Forelimb muscle (tissue), 1 donor: ENCODE measurements at places on chromosomes 12 and 14.

GRCh38 chr14:62369919-62370560 lies 607.8 kb downstream of the SNAPC1 start:
- no peak for DNase-seq

DNA sequence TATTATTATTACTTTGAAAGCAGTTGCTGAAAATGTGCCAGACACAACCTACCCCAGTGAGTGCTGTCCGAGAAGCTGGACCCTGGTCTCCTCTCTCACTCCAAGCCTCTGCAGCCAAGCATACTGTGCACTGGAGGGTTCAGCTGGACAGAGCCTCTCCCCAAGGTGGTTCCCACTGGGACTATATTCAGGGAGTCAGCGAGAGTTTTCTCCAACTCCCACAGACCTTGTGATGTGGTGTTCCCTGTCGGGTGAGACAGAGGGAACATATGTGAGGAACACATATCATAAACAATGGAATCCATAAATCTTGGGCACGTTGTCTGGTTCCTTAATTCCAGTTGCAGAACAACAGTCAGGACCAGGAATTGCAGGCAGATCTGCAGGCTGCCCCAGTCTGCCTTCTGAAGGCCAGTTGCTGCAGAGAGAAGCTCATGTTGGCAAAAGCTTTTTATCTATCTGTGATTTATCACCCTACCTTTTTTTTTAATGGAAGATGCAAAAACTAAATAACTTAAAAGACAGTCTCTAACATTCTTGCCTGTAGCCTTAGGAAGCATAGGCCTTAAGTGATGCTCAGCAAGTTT lies 619.8 kb upstream of the TBX3 start:
- no peak for DNase-seq

DNA sequence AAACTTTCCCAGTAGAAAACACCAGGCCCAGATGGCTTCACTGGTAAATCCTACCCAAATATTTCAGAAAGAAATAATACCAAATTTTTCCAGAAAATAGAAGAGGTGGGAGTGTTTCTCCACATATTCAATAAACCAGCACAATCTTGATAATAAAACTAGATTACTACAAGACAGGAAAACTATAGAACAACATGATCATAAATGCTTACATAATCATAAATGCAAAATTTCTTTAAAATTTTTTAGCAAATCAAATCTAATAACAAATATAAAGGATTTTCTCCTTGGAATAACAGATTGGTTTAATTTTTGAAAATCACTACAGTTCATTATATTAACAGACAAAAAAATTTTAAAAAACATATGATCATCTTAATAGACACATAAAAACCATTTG lies 294.5 kb downstream of the BCL11B start:
- DNase-seq, result no peak

DNA sequence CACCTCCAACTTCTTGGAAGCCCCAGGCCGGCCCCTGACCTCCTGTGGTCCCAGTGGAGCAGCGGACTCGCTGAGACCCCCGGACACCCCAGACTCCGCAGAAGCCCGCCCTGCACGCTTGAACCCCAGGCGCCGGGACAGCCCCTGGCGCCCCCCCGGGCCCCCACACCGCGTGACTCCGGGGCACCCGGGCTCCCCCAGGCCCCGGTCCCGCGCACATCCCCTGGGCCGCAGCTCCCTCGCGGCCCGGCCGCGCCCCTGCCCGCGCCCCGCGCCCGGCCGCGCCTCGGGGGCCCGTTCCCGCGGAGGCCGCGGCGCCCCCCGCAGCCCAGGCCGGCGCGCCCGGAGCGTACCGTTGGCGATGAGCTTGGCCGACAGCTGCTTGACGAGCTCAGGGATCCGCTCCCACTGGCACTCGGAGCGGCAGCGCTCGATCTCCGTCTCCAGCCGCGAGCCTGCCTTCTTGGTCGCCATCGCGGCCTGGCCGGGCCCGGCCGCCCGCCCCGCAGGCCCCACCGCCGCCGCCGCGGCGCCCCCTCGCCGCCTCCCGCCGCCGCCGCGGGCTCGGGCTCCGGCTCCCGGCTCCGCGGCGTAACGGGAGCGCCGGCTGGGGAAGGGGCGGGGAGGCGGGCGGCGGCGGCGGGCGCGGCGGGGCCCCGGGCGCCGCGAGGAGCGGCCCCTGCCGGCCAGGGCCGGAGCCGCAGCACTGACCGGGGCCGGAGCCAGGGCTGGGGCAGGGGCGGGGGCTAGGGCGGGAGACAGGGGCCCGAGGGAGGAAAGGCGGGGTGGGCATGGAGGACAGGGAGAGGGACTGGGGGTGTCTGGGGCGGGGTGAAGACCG lies at the start of gene TTC7B:
Gene TTC7B, minus strand, starts transcription at position 609 of the 841 bp plus-strand sequence. Its CDS starts 135 bp downstream, at position 474.
- no peak for DNase-seq

GRCh38 chr12:109739747-109740693 lies 26.4 kb downstream of the FAM222A start:
- DNase-seq, result no peak
